8988T (cell line): ENCODE measurements at places on chromosomes 12 and 14.

DNA sequence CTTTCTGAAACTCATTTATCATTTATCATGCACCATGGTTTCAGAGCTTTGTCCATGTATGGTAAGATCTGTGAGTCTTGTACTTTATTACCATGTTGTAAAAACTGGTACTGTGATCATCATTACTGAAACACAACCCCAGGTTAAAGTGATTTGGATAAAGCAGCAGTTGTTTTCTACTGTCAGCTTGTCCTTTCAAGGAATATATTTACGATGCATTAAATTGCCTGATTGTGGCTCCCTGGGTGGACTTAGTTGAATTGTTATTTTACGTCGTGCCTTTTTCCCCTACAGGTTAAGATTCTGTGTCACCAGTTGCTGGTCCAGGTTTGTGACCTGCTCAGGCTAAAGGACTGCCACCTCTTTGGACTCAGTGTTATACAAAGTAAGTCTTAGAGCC is 46.1 kb downstream of the FRMD6 start:
- no peak for DNase-seq

GRCh38 chr12:54222609-54223008 is 33.8 kb upstream of the SMUG1 start:
- DNase-seq: no peak

- DNase-seq: no peak
Measured at GRCh38 chr14:51335961-51336723, 96.1 kb downstream of the TMX1 start.

DNA sequence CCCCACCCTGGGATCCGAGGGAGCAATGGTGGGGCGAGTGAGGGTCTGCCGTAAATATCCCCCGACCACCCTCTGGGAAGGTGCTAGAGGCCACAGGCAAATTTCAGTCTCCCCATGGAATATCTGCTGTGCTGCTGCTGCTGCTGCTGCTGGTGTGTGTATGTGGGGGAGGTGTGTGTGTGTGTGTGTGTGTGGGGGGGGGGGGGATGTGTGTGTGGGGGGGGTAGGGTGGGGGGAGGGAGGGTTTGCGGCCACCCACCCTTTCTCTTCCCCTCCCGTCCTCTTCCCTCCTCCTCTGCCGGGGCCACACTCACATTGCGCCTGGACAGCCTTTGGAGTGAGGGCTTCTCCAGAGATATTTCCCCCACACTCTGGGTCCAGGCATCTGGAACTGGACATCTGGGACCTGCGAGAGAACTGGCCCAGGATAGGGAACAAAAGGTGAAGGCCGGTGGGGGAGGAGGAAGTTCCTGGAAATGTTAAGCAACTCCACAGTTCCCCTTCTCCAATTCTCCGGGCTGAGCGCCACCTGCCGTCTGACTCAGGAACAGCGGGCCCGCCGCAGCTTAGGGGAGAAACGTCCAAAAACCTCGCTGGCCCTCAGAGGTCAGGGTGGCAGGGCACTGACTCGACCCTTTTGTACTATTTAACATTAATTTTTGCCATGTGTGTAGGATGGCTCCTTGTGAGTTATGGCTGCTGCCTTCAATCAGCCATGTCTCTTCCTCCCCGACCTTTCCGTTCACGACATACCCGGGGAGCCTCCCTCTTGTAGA is at the start of gene C1RL:
C1RL (minus strand) TSS at position 419 of the 776 bp plus-strand sequence; CDS start at position 385, 34 bp downstream.
- DNase-seq: no peak

DNA sequence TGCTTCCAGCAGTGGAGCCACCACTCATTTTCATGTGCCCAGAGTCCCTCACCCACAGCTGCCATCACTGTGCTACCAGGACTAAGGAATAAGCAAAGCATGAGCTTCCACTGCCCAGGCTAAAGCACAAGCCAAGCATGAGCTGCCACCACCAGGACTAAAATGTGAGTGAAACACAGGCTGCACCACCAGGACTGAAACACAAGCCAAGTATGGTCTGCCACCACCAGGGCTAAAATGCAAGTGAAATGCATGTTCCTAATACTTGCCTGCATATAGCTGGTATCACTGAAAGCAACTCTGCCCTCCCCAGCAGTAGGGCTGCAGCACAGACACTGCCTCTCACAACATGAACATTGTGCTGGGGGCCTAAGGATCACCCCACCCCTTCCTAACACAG is 30.0 kb downstream of the CEP83 start:
- no peak for DNase-seq

DNA sequence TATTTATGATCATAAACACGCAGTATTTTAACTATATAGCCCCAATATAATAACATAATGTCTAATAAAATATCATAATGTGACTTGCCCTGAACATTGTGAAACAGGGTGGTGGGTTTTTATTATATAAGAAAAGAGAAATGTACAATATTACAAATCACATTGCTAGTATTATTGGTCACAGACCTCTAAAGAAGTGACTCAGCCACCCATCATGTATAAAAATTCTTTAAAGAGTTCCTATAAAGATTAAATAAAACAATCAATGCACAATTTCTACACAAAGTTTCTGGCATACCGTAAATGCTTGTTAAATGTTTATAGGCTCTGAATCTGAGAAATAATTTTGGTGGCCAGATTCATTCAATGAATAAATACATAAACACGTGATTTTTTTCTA is 28.9 kb downstream of the ABCC9 start:
- no peak for DNase-seq

DNA sequence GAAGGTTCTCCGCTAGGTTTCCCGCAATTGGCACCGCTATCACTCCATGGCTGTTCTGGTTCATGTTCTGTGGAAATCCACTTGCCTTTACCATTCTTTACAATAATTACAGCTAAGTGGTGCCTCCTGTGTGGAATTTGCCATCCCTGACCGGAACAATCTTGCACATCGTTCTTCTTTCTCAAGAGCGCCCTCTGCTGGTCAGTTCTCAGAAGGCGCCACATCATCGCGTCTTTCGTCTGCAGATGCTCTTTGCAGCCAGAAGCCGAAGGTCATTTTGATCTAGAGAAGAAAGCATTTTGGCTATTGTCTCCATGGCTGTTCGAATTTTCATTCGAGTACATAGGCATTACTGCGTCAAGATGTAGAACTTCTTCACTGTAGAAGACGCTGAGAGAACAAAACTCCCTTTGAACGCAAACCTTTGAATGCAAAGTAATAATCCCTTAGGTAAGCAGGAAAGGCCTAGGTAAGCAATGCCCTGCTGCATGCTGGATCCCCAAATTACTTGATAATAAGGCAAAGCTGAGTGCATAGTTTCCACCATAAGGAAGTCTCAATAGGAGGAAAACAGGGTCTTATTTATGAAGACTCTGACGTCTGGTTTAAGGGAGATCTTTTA is 10.1 kb upstream of the RTRAF start:
- peak; percentile 24 for DNase-seq

- no peak for DNase-seq
Measured at GRCh38 chr12:88241862-88242570, 99.9 kb downstream of the TMTC3 start.

- DNase-seq: no peak
Measured at GRCh38 chr12:89859508-89860220, 151.0 kb upstream of the ATP2B1 start.

- no peak for DNase-seq
Measured at GRCh38 chr12:19138551-19138950, 9.0 kb downstream of the PLEKHA5 start.

- DNase-seq: no peak
Measured at GRCh38 chr14:86088156-86088555, 558.2 kb downstream of the FLRT2 start.

- DNase-seq: no peak
Measured at GRCh38 chr12:107847830-107848229, 73.3 kb downstream of the ASCL4 start.

GRCh38 chr14:51603495-51603894 is 48.2 kb upstream of the FRMD6 start:
- DNase-seq: no peak

DNA sequence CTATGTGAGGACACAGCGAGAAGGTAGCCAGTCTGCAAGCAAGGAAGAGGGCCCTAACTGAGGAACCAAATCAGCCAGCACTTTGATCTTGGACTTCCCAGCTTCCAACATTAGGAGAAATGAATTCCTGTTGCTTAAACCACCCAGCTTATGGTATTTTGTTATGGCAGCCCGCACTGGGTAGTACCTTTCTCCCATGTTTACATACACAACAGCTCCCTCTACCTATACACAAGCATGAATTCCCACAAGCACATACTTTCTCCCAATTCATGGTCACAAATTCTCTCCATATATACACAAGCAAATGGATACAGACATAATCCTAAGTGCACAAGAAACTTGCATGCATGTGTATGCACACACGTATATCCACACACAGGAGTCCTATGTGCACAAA is 7.4 kb downstream of the ITGB7 start:
- DNase-seq: no peak

- DNase-seq: no peak
Measured at GRCh38 chr12:119153477-119154434, 25.0 kb upstream of the HSPB8 start.
